CD4-positive, alpha-beta T cell (primary cell): ENCODE measurements at places on chromosomes 2 and 18.
A peak's percentile ranks its signal among the peaks of the same experiment; 100 is the strongest.

- no peak for DNase-seq
These were observed 71.4 kb downstream of the RAPGEF4 start for GRCh38 chr2:172806996-172807395.

- no peak for DNase-seq
These were observed 9.9 kb upstream of the GPR35 start for GRCh38 chr2:240615396-240615795.

DNA sequence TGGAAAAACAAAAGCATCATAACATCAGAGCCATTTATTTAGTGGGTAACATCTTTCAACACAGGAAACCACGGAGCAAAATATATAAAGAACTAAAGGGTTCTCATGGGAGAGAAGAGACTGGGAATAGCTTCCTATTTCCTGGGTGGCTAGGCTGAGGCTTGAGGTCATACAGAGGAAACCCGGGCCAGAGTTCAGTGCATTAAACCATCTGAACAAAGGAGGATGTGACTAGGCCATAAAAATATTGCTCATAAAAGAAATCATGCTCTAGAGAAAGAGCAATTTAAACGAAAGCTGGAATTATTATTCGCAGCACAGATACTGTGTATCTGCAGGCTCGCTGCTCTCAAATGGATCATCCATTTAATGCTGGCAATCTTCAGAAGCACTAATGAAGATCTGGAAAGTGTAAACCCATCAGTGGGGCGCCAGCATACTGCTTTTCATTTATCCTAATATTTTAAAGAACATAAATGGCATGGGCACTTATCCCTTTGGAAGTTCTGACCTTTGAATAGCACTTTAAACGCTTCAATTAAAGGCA lies 83.3 kb downstream of the GALNT14 start:
- DNase-seq: no peak

DNA sequence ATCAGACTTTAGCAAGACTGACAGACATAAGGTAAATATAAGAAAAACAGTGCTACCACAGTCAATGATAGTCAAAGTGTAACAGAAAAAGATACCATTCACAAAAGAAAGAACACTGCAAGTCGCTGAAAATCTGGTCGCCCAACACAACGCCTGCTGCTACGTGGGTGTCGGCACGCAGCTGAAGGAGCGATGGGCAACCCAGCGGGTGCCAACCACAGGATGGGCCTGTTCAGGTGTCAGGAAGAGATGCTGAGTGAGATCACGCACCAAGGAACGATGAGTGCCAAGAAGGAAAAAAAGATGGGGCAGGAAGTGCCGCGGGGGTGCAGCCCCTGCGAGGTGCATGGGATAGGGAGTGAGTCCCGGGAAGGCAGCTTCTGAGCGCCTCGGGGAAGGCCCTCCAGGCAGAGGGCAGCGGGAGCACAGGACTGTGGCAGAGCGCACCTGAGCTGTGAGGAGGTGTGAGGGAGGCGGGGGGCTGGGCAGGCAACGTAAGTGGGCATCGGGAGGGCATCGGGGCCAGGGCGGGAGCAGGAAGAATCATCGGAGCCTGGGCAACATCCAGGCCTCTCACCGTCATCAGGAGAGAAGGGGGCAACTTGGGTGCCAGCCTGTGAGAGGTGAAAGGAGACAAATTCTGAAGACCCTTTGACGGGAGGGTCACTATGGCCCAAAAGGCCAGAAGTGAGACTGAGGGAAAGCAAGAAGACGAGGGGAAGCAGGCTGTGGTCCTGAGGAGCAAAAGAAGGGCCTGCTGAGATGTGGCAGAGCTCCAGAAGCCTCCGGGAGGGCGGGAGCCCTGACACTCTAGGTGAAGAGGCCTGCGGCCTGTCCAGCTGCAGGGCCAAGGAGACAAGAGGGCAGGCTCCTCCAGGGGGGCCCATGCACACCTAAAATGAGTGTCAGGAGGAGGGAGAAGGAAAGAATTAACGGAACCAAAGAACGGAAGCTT lies 14.8 kb upstream of the MTERF4 start:
- DNase-seq: no peak

DNA sequence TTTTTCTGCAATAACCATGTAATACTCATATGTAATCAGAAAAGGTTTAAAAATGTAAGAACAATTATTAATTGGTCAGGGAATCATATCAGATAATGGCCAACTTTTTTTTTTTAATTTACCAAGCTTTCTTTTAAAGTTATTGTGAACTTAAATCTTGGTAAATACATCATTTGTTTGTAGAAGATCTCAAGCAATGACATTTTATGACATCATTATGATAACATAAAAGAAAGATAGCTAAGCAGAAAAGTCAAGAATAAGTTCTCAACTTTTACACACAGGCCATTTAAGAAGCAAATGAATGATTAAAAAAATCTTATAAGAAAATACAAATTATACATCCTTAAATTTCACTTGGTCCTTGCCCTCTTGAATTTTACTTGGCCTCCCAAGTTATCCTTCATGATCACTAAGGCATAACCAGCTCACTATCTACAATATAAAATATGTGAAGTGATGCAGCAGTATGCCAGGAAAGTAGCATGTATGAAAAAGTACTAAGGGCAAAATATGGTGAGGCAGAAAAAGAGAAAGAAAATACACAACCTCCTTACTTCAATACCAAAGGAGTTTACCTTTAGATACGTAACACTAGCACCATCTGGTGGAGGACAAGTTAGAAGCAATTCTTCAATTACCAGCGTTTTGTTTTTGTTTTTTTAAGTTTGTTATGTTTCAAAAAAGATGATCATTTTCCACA lies 116.6 kb downstream of the SRBD1 start:
- DNase-seq: no peak

DNA sequence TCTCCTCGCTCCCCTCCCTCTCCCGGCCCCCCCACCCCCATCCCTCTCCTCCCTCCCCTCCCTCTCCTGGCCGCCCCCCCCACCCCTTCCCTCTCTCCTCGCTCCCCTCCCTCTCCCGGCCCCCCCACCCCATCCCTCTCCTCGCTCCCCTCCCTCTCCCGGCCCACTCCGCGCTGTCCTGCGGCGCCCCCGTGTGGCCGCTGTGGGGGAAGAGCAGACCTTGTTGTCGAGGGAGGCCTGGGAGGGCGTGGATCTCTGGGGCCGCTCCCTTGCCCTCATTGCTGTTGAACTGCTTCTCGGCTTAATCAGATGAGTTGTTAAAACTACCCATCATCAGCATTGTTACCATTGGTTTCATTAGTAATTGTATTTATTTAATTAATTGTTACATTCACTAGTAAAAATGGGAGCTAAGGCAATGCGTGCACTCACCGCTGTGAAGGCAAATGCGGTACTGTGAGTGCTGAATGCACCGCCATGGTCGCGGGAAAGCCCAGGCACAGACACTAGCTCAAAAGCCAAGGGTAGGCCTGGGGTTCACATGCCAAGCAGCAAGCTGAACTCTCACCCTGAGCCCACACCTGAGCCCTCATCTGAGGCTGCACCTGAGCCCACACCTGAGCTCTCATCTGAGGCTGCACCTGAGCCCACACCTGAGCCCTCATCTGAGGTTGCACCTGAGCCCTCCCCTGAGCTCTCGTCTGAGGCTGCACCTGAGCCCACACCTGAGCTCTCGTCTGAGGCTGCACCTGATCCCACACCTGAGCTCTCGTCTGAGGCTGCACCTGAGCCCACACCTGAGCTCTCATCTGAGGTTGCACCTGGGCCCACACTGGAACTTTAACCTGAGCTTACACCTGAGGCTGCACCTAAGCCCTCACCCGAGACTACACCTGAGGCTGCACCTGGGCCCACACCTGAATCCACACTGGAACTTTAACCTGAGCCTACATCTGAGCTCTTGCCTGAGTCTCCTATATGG lies 8.8 kb downstream of the RTP5 start:
- peak; percentile 72 for DNase-seq

DNA sequence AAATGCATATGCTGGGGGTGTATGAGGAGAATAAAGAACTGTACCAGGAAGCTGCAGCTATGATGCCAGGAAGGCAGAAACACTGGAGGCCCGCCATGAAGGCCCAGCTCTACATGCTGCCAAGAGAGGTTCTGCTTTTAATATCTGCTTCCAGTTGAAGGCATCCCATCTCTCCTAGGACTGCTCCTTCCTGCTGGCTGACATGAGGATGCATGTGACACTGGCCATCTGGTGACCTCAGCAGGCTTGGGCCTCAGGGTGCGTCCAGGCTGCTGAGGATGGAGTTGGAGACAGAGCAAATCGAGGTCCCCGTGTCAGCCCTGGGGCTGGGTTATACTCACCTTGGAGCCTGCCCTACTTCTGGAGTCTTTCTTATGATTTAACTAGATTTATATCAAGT lies 49.0 kb downstream of the PSMG2 start:
- no peak for DNase-seq
